ENCODE measurements at places on chromosomes 3 and 15.

GRCh38 chr3:71288269-71288930, 295.1 kb downstream of the FOXP1 start:
- no peaks in the 10 kb centered on the region for H3K27me3 ChIP-seq
- 0 out of 2 replicates have a peak, but pooled peaks cover 4% of the 10 kb centered on the region for H3K4me1 ChIP-seq
- no peak overlapping the region for H3K27ac ChIP-seq
- no peaks in the 10 kb centered on the region for H3K36me3 ChIP-seq
- DNase-seq: peak; percentile 18

- H3K4me3 ChIP-seq: no peak overlapping the region
- H3K36me3 ChIP-seq: no peaks in the 10 kb centered on the region
- no peak overlapping the region for H3K27ac ChIP-seq
- H3K27me3 ChIP-seq: no peaks in the 10 kb centered on the region
- no peaks in the 10 kb centered on the region for H3K4me1 ChIP-seq
Measured at GRCh38 chr15:75815811-75816719, 27.2 kb upstream of the UBE2Q2 start.

DNA sequence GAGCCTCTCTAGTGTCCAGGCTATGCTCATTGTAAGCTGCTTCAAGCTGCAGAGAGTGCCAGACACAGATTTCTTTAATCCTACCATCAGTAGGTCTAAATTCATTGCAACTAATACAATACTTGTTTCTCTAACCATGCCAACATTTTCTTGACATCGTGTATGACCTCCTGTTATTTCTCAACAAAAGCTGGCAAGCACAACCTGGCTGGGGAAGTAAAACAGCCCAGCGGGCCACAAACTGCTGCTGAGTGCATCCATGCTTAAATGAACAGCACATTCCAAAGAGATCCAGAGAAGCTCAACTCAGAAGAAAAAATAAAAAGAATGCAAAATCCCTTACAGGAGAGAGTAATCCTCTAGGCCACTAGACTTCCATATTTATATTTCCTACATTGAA, 36.5 kb downstream of the GMNC start:
- no peaks in the 10 kb centered on the region for H3K27me3 ChIP-seq
- H3K27ac ChIP-seq: no peak overlapping the region
- no peak for DNase-seq
- H3K4me3 ChIP-seq: no peak overlapping the region

DNA sequence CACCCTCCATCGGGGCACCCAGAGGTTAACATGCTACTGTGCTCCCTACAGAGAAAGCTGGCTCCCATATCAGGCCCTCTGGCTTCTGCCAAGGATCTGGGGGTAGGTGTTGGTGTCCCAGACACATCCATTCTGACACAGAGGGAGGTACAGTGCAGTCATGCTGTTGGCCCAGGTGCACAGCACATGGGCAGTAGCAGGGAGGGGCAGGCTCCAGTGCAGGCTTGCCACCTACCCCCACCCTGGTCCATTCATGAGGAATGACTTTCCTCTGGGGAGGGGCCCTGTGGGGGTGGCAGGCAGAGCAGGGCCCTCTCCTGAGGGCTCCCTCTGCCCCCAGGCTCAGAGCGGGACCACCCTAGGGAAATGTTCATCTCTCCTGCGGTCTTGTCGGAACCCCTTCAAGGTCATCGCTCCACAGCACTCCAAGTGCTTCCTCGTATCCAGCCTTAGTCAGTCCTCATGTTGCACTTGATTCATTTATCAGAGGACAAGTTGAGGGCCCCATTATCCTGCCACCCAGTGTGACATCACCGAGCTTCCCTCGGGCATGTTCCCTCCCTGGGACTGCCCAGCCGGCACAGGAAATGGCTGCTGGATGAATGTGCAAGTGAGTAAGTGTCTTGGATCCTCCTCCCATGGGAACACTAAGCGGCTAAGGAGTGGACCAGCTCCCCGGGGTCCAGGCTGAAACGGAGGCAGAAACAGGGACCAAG, 10.0 kb downstream of the DUSP7 start:
- H3K4me1 ChIP-seq: peaks cover 27% of the 10 kb centered on the region
- H3K36me3 ChIP-seq: peaks cover 14% of the 10 kb centered on the region
- H3K4me3 ChIP-seq: peak overlapping the region; percentile 51
- DNase-seq: peak; percentile 99
- no peaks in the 10 kb centered on the region for H3K27me3 ChIP-seq
- H3K27ac ChIP-seq: peak overlapping the region; percentile 94

DNA sequence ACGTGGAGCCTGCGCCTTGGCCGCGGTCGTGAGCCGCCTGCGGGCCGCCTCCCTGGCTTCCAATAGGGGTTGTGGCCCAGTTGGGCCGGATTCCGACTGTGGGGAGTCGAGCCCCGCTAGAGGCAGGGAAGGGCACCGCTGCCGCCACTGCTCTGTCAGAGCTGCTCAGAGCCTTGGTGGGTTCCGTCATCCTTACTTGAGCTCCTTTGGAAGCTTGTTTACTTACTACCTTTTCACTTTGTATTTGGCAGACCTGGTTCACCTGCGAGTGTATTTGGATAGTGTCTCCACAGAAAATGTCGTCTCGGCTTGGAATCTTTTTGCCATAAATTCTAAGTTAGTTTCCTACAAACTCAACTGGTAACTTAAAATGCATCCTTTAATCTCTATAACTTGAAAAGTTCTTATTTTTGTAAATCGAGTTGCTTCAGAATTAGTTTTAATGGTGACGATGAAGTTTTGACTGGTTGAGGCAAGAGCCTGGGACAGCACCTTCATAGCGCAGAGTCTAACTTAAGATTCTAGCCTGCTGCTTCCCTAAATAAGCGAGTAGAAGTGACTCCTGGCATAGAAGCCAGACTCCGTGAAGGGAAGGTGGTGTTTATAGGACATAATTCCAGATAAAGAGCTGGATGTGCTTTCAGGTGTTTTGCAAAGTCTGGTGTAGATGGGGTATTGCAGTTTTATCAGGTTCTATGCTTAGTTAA, 800 bp downstream of the DAG1 start:
- no peaks in the 10 kb centered on the region for H3K27me3 ChIP-seq
- peaks cover 21% of the 10 kb centered on the region for H3K4me1 ChIP-seq
- H3K4me3 ChIP-seq: peak overlapping the region; percentile 77
- H3K27ac ChIP-seq: peak overlapping the region; percentile 75
- peak; percentile 48 for DNase-seq
- H3K36me3 ChIP-seq: no peaks in the 10 kb centered on the region

GRCh38 chr3:141109751-141110150, 58.6 kb downstream of the SPSB4 start:
- H3K4me1 ChIP-seq: no peaks in the 10 kb centered on the region
- H3K36me3 ChIP-seq: no peaks in the 10 kb centered on the region
- DNase-seq: no peak
- H3K27me3 ChIP-seq: no peaks in the 10 kb centered on the region
- H3K27ac ChIP-seq: no peak overlapping the region
